ENCODE measurements at places on chromosomes 7 and 10. TPM values are rescaled to one million over a fixed set of nuclear protein-coding genes. Genes with fewer than 3 reads are reported as not detected.

PNLIPRP2 gene
- total RNA-seq = not detected

MINDY4 gene
- total RNA-seq = 3.8 TPM

- no peak for DNase-seq
Observed at GRCh38 chr10:48289501-48290238, 15.2 kb upstream of the FRMPD2 start.

GRCh38 chr10:129404091-129404490 lies 63.0 kb upstream of the MGMT start:
- no peak for DNase-seq

Data from epithelial cell of proximal tubule (primary cell).